NCI-H1092 (cell line): ENCODE measurements at places on chromosomes 7 and 10.

DNA sequence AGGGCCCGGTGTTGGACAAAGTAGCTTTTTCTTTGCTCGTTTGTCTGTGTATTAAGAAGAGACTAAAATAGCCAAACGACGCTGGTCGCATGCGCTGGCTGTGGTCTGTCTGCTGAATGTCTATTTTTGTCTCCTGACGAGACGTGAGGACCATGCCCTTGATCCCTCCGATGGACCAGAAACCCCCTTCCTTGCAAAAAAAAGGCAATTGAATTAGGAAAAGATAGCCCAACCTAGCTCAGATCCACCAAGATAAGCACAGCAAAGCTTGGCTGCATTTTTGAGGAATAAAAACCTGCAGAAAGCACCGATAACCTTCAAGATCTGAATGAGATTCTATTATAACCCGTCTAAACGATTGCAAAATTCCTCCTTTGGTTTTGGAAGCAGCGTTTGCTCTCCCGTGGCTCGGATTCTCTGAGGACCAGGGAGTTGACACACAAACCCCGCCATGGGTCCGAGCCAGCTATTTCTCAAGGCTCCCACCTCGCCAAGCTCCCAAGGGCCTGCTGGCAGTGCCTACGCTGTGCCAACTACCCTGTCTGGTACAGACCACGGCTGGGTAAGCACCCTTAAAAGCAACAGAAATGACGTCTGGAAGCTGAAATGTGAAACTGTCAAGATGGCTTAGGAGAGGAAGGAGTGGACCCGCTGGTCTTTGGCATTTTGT lies 17.7 kb upstream of the TTYH3 start:
- peak; percentile 91 for DNase-seq

DNA sequence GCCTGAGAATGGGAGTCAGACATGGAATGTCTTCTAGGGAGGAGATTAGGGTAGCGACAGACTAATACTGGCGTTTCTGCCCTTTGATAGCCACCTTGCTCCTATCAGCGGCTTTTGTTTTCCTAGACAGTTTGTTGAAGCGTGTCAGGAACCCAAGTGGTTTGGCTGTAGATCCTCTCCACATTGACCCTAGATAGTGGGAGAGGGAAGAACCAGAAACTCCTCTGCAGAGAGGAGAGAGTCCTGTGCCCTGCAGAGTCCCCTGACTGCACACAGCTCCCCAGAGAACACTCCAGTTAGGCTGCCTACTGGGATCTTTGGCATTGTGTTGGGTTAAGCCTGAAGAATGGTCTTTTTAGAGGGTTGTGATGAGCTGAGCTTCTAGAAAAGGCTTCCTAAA lies 2.4 kb downstream of the MEPCE start:
- no peak for DNase-seq

- DNase-seq = no peak
Measured at GRCh38 chr10:60654813-60655464, 123.3 kb upstream of the CDK1 start.

DNA sequence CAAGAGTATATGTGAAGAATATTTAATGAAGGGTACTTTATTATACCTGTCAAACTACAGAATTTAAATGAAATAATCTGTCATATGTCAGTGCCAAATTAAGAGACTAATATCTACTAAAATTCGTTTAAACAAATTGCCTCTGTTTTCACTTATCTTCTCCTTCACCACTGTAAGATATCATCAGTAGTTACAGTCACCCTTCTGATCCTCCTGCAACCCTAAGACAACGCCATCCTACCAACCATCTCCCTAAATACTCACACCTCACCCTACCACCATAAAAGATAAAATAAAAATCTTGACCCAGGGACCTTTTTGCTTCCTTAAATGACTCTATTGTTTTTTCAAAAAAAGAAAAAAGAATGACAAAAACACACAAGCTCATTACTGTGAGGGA lies 20.8 kb downstream of the EZH2 start:
- no peak for DNase-seq

GRCh38 chr10:125257521-125258108 lies 97.3 kb upstream of the CTBP2 start:
- no peak for DNase-seq

DNA sequence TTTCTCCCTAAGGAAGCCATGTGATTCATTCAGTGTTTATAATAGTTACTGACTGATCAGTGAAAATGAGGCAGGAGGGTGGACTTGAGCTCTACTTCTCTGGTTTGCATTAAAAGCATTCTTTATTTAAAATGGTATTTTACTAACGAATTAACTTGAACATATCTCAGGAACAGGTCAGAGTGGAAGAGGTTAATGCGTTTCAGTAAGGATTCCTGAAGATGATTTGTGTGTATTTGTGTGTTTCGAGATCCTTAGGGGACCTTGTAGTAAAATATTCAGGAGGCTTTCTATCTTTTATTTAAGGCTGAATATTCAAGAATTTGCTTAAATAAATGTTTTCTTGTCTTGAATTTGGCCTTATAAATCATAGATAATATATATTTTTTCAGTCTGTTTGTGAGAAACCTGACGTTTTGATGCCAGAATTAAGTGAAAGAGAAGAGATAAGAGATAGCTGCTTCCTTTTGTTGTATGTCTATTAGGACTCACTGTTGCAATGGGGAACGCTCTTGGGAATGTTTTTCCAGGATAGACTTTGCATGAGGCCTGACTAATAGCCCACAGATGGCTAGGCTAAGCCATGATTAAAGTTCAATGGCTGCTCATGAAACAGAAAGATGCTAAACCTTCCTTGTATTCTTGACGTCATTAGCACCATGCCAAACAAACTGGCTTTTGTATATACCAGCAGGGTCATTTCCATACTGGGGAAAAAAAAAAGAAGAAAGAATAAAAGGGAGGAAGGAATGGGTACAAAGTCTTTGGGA lies 93.8 kb upstream of the MTPN start:
- no peak for DNase-seq

- DNase-seq = no peak
Measured at GRCh38 chr10:76675951-76676587, 961.5 kb downstream of the KCNMA1 start.

GRCh38 chr7:11911900-11912299 lies 79.9 kb upstream of the THSD7A start:
- no peak for DNase-seq

GRCh38 chr7:35785250-35785649 lies 15.6 kb upstream of the SEPTIN7 start:
- DNase-seq = no peak

DNA sequence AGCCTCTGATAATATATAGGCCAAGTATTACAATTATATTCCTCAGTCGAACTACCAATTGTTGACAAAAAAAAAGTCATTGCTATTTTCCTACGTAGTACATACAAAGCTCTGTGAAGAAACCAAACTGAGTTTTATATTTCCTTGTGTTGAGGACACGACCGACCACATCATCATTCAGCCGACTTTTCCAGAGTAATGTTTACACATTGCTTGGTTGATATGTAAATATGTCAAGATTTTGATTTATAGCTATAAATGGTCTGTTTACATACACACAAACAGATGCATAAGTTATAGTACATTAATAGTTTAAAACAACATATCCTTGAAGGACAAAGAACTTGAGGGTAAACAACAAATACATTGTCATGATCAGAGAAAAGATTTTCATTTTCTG lies 121.5 kb downstream of the CRPPA start:
- DNase-seq = no peak

DNA sequence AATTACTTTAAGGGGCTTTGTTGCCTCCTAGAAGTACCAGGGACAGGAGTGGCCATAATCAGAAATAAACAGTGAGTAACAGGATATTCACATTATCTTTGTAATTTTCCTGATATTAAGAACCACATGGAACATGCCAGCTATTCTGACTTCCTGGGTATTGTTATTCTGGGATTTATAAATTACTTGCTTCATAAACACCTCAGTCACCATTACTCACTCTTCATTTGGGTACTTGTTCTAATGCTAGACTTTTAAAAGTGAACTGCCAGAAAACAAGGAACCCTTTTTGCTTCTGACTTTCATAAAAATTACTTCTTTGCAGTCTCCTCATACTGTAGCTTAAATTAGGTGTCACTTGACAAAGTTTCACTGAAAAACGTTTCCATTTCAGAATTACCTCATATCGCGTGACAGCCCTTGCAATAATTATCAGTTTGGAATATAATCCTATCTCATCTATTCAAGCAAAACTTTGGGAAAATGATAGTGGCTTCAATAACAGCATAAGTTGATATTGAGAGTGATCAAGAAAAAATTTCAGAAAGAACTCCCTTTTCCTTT lies 29.8 kb downstream of the CABCOCO1 start:
- no peak for DNase-seq

- no peak for DNase-seq
Measured at GRCh38 chr7:22255834-22256233, 101.1 kb downstream of the RAPGEF5 start.

GRCh38 chr10:125169915-125170314 lies 9.6 kb upstream of the CTBP2 start:
- no peak for DNase-seq

GRCh38 chr10:9860045-9860444 lies 1157.6 kb upstream of the CELF2 start:
- DNase-seq = no peak

DNA sequence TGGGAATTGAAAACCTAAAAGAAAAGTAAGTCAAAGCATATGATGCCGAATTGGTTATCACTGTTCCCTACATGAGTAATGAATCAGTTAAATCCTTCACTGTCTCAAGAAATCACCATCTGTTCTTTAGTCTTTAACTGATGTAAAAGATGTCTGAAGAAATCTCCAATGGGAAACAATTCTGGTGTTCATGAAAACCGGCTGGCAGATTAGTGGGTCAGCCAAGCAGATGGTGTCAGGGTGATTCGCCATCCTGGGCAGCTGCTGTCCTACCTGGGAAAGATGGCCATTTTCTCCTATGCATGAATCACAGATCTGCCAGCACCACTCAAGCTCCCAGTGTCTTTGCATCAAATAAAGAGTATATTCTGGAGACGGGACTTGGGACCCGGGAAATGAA lies 925.2 kb upstream of the GHITM start:
- DNase-seq = no peak

- DNase-seq = no peak
Measured at GRCh38 chr10:80709866-80710265, 172.2 kb downstream of the SH2D4B start.

DNA sequence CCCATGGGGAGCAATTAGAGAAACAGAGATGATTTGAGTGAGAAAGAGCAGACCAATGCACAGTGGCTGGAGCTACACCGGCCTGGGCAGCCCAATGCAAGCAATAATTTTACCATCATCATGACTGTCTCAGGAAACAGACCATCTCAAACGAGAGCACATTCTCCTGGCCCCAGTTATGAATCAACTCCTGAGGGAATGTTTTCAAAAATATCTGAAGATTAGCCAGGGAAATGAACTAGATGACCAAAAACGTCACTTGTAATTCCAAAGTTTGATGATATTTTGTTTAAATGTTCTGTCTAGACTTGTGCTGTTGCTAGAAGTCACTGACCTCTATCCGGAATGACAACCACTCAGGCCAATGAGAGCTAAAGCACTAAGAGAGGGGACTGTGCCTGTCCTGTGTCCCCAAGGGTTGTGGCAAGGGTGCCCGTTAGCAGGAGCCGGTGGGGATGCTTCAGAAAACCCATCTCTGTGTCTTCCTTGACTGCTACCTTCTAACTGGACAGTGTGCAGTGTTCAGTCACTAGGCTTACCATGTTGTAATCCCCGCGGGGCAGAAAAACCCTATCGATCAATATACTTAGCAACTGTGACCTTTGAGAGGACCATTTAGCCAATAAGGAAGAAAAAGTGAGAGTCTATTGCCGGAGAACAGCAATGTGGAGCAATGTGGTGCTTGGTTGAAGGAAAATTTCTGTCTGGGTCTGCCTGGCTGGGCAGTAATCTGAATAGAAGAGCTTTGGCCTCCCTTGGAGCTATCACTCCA lies 202.4 kb downstream of the ADAM12 start:
- no peak for DNase-seq

GRCh38 chr10:72008096-72008981 lies 44.1 kb downstream of the CHST3 start:
- DNase-seq = no peak

GRCh38 chr7:101942603-101943210 lies 125.3 kb downstream of the CUX1 start:
- DNase-seq = no peak

DNA sequence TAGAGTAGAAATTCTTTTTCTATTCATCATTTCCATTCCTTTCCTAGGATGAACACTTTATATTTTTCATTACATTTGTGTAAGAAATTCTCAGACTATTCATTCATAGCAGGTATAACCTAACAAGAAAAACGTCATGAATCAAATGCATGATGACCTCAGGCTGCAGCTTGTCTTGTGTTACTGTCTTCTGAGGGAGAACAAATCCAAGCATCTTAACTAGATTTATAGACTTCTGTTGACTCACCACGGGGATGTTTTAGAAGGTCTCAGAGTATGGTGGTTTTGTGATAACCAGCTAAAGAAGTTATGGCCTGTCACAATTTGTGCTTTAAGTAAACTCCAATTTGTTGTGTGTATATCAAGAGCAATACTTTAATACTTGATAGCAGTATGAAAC lies 102.7 kb downstream of the ANKRD7 start:
- DNase-seq = no peak

DNA sequence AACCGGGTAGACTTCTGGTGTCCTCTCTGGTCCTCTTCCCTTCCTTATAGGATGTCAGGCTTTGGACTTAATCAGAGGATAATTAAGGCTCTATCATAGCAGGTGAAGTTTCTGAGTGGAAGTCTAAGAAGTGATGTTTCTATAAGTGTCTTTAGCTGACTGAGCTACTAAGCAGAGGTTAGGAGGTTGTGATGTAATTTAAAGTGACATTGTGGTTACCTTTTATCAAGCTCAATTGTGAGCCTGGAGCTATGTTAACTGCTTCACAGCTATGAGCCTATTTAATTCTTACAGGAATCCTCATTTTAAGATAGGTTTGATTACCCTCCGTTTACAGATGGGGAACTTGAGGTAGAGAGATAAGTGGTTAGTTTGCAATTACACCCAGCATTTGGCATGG lies 365.1 kb downstream of the AUTS2 start:
- no peak for DNase-seq

GRCh38 chr10:45179691-45180090 lies 135.7 kb downstream of the OR13A1 start:
- DNase-seq = no peak

- DNase-seq = no peak
Measured at GRCh38 chr7:108112683-108113082, 17.5 kb downstream of the LAMB4 start.

DNA sequence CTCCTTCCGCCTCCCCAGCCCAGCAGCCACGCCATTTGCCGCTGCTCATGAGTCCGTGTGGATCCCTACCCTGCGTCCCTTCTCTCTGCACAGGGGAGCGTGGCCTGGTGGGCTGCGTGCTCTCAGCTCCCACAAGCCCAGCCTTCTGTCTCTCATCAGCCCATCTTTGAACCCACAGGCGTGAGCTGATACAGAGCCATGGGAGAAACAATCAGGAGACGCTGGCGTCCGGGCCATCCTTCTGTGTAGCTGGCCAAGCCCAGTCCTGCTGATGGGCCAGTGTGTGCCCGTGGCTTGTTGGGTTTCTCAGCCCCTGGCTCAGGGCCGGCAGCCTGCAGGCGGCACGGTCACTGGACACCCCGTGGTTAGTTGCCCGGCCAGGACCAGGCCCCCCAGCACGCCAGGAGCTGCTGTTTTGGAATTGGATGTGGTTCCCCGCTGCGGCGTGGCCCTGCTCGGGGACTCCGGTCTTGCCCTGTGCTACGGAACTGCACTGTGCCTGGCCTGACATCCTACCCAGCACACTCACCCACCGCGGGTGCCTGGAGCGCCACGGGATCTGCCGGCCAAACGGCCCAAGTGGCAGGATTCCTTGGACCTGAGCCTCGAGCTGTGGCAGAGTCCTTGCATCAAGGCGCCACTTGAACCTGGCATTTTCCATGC lies 88.9 kb downstream of the ELFN1 start:
- DNase-seq = no peak
